ENCODE measurements at places on chromosomes 2 and 18. TPM values are rescaled to one million over a fixed set of nuclear protein-coding genes. Genes with fewer than 3 reads are reported as not detected.

Gene CYRIA
- total RNA-seq = 18.0 TPM

GRCh38 chr2:7539760-7540159 lies 622.5 kb downstream of the RNF144A start:
- no peak for DNase-seq

Gene ASPRV1
- total RNA-seq = 3.1 TPM

DNA sequence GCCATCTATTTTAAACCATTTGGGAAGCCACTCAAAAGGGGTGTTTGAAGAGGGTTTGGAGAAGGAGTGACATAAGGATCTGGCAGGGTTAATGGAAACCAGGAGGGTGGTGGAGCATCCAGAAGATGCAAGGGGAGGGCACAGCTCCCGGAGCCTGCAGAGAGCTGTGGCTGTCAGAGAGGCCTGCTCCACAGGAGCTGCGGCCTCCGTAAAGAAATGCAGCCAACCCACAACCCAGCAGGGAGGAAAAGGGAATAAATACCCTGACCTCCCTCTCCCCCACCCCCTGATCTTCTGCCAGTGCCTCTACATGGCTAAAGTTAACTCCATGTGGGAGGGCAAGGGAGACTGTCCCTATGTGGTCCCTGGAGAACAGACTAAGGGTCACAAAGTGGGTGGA lies 567.1 kb upstream of the POU3F3 start:
- DNase-seq = no peak

GRCh38 chr2:33221046-33221784 lies 255.2 kb upstream of the RASGRP3 start:
- DNase-seq = no peak

Gene POTEI
- total RNA-seq = 0.72 TPM

Gene FHOD3
- total RNA-seq = 51.8 TPM

DNA sequence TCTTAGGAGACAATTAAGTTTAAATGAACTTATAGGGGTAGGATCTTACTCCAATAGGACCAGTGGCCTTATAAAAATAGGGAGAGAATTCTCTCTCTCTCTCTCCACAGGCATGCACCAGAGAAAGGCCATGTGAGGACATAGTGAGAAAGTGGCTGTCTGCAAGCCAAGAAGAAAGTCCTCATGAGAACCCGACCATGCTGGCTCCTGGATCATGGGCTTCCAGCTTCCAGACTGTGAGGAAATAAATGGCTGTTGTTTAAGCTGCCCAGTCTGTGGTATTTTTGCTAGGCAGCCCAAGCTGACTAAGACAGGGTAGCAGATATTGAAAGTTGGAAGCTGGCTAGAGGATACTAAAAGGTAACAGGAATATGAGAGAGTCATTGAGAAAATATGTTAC lies 454.0 kb downstream of the NBAS start:
- DNase-seq = no peak

GRCh38 chr2:204199357-204199756 lies 262.8 kb downstream of the ICOS start:
- no peak for DNase-seq

Gene VAMP5
- 13.7 TPM for total RNA-seq

- no peak for DNase-seq
Measured at GRCh38 chr2:15084826-15085489, 452.4 kb downstream of the LRATD1 start.

Gene UGT1A8
- total RNA-seq = not detected

DNA sequence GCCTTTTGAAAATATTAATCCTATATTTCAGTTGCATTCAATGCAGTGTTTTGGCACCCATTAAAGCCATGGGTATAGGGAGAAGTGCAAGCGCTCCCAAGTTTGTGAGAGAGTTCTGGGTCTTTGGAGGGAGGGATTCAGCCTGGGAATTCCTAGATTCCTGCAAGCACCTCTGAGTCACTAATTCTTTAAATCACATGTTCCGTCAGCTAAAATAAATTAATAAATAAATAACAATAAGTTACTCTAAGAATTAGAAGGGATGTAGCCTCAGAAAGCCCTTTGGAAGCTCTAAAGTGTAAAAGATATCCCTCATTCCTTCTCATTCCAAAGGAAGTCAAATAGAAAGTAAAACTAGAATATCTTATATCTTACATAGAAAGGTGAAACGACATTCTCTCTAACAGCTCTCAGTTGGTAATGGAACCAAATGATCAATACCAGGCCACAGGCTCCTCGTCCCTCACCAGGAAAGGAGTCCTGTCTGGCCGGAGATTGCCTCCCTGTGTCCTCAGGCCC lies 222.4 kb upstream of the RBBP8 start:
- DNase-seq = no peak

DNA sequence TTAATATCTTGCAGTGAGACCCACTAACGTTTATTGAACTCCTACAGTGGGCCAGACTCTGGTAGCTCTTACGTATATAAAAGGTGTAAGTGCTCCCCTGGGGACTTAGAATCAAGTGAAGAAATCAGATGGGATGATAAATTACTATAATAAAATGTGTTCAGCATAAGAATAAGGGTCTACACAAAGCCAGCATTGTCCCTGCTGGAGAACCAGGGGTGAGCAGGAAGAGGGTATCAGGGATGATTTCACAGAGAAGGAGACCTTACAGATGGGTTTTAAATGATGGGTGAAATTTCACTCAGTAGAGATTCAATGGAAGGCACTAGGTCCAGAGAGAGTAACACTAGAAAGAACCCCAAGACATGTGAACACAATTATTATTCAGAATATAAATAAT lies 20.7 kb downstream of the NRXN1 start:
- DNase-seq = no peak

DNA sequence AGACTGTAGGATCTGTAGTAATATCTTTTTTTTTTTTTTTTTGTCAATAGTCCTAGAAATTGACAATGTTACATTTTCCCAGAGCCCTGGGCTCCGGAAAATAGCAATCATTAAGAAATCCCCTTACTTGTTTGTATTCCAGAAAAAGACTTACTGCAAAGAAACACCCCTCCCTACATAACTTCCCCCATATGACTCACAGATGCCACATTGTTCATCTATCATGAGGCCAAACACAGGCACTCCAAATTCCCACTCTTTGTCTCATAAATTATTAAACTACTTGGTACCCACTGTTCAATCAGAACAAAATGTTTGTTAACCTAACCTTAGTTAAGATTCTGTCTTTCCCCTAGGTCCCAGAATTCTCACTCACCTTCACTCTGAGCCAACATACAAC lies 53.5 kb downstream of the TEX51 start:
- DNase-seq = no peak

DNA sequence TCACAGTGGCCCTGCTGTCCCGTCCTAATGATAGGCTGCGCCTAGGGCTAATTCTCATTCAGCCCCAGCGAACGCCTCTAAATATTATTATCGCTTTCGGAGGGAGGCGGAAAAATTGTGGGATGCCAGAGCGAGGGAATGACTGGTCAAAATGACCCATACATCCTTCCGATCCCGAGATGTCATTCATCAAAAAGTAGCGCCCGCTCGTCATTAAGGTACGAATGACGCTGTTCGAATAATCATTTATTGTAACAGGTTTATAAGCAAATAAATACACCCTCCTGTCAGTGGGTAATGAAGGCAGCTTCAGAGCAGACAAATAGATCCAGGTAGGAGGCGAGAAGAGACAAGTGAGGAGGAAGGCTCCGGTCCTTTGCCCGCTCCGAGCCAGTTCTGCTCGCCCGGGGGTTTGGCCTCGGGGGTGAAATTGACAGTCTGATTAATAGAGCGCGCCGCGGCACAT lies at the start of gene EVX2:
EVX2 (minus strand) TSS at position 167 of the 466 bp plus-strand sequence. CDS start 186 bp downstream, outside the sequence.
- no peak for DNase-seq

DNA sequence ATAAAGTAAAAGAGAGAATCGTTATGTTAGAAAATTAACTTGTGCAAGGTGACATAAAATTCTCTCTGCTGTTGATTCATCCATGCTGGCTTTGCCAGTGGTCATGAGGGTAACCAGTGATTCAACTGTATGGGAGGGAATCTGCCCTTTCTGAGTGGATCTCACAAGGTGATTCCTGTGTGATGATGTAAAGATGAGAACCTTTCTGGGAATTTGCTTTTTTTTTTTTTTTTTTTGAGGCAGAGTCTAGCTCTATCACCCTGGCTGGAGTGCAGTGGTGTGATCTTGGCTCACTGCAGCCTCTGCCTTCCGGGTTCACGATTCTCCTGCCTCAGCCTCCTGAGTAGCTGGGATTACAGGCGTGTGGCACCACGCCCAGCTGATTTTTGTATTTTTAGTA lies 23.3 kb downstream of the RAB31 start:
- no peak for DNase-seq

- DNase-seq = peak; percentile 96
Measured at GRCh38 chr2:66432801-66433694, 1.9 kb upstream of the MEIS1 start.

Gene CXCR1
- total RNA-seq = not detected

DNA sequence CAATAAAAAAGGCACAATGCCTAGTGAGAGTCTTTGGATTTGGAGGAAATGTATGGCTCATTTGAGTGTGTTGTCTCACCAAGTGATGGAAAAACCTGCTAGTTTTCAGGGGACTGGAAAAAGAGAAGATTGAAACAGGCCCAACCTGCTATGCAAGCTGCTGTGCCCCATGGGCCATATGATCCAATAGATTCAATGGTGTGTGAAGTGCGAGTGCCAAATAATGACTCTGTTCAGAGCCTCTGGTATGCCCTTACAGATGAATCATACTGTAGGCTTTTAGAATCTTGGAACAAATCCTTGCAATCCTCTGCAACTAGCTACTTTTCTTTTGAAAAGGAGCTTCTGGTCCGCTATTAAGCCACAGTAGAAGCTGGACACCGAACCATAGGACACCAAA lies 529.8 kb upstream of the CNTNAP5 start:
- DNase-seq = no peak

DNA sequence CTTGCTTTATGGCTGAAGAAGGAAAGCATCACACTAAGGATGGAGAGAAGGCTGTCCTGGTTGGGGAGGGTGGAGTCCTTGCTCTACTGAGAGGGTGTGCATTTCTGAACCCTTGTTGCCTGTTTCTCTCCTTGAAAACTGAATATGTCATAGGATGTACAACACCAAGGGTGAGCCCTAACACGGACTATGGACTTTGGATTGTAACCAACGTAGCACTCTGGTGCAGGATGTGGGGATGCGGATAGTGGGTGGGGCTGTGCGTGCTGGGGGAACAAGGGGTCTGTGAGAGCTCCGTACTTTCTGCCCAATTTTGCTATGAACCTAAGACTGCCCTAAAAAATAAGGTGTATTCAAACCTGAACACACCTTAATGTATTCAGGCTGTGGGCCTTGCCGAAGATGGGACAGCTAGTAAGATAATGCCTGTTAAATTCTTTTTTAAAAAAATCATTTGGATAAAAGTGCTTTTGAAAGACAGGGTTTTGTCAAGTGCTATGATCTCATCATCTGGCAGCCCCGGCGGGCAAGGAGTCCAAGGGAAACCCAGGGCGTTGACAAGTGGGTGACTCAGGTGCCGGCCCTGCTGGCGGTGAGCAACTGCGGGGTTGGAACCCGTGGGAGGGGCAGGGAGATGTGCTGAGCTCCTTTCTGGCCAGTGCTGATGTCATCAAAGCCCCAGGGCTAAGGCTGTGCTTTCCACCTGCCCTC lies 54.0 kb downstream of the GATA6 start:
- DNase-seq = no peak

Gene CGREF1
- 19.0 TPM for total RNA-seq

DNA sequence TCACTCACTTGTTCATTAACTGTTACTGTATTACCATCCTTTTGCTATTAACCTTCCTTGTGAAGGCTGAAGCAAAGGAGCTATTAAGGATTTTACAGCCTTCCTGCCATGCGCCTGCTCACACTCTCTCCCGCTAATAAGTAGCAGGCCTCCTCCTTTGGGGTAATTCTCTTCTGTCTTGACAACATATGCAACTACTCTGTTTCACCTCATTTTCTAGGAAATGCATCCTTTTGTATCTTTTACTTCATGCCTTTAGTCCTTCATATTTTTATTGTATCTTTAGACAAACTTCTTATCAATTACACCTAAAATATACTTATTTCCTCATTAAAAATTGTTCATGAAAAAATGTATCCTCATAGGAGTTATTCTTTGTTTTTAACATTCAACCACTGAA lies 434.9 kb upstream of the LYPD1 start:
- no peak for DNase-seq

Gene SLC30A3
- total RNA-seq = 5.5 TPM

Gene PTPRN
- 67.3 TPM for total RNA-seq

- DNase-seq = no peak
Measured at GRCh38 chr2:126220331-126220730, 435.6 kb upstream of the GYPC start.

DNA sequence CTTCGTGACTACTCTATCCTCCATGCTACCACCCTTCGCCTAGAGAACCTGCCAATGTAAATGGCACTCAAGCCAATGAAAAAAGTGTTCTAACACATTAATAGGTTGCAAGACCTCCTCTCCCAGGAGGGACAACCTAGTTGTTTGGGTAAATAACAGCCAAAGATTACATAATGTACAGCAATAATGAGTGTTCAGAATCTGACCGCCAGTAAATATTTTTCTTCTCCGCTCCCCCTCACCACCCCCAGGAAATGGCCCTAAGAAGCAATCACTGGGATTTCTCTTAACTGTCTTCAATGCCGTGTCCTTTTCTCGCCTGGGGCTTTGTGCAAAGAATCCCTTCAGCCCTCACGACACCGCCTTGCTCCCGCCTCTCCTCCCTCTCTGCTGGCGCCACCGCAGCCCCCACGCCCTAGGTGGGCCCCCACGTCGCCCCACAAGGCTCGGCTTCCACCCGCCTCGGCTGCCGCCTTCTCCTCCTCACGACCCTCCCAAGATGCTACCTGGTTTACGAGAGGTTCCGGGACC lies 458 bp downstream of the HYCC2 start:
- DNase-seq = no peak

Gene HOXD13
- total RNA-seq = not detected

Gene DIS3L2
- 29.8 TPM for total RNA-seq

DNA sequence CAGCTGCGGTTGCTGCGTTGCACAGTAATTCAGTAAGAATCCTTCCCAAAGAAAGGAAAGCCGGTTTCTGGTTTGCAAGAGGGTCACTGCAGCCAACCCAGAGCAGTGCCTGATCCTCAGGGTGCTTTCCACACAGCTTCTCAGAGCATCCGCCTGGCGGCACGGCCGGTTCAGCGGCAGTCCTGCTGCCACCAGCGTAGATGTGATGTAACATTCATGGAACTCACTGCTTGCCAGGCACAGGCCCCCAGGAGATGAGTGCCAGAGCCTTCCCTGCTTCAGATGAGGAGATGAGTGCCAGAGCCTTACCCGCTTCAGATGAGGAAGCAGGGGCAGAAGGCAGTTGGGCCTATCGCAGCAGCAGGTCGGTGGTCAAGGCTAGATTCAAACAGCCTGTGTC lies 230.2 kb downstream of the GBX2 start:
- DNase-seq = no peak

DNA sequence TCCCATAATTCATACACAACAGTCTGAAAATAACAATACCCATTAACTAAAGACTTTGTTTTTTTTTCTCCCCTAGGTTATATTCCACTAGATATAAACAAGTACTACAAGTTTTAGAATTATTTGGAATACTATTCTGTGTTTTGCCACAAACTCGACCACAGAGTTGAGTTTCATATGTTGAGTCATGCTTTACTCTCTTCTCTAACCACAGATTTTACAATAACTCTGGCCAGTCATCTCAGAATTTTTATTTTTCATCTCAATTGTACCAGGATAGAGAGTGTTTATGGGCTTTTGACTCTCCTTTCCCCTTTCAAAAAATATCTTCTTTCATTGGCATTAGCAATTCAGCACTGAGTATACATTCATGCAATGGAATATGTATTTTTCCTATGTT lies 348.7 kb upstream of the GALNT5 start:
- DNase-seq = no peak
